Adrenal gland (tissue), 19 donors: ENCODE measurements at places on chromosomes 16 and 17.
A peak's percentile ranks its signal among the peaks of the same experiment; 100 is the strongest.

- H3K27ac ChIP-seq = peak overlapping the region; percentile 65
- no peaks in the 10 kb centered on the region for H3K36me3 ChIP-seq
- H3K4me1 ChIP-seq = peaks cover 41% of the 10 kb centered on the region
- no peaks in the 10 kb centered on the region for H3K27me3 ChIP-seq
- peak; percentile 94 for DNase-seq
Measured at GRCh38 chr16:71927383-71927782, 32.1 kb downstream of the IST1 start.

GRCh38 chr16:54462151-54462651 lies 175.6 kb upstream of the IRX3 start:
- H3K36me3 ChIP-seq = no peaks in the 10 kb centered on the region
- no peaks in the 10 kb centered on the region for H3K4me1 ChIP-seq
- no peak overlapping the region for H3K4me3 ChIP-seq
- no peaks in the 10 kb centered on the region for H3K27me3 ChIP-seq

DNA sequence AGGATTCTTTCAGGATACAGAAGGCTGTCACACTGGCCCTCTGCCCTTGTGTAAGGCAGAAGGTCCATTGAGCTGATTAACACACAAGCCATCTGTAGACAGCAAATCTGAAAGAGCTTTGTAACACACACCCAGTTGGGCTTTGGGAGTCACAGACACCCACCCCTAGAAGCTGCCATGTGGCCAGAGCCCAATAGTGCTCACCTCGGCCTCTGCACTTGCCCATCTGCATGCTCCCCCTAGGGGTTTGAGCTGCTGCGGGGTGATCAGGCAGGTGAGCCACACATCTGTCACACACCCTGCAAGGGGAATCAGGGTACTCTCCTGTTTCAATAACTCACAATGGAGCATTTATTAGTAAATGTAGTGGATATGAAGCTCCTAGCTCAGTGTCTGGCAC lies 138.3 kb downstream of the CHD9NB start:
- H3K27ac ChIP-seq = no peak overlapping the region
- no peak for DNase-seq
- H3K36me3 ChIP-seq = no peaks in the 10 kb centered on the region
- no peaks in the 10 kb centered on the region for H3K27me3 ChIP-seq

DNA sequence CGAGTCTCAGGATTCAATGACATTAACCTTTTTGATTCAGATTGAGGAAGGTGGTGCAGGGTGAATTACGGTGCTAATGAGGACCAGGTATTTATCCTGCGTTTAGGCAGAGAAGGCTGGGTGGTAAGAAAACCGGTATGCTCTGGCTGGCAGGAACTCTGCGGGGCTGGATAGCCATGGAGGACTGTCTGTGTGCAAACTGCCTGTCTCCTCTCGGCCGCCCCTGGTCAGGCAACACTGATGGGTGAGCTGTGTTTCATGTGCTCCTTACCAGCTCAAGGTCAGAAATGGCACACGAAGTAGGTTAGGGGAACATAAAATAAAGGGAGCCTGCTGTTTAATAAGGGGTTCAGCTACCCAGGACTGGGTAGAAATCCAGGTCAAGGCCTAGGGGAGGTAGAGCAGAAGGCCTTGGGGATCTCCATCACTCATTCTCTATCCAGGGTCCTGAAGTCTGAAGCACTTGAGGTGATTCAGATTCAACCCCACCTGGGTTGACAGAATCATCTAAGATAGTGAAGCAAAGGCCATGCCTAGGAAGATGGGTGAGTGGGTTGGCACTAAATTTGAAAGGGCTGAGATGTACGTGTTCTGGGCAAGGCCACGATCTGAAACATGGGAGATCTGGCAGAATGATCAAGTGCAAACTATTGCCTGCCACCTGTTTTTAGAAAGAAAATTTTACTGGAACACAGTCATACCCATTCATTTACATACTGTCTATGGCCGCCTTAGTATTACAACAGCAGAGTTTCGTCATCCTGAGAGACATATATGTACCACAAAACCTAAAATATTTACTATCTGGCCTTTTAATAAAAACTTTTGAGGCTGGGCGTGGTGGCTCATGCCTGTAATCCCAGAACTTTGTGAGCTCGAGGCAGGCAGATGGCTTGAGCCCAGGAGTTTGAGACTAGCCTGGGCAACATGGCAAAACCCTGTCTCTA lies 292.5 kb downstream of the XYLT1 start:
- H3K27me3 ChIP-seq = no peaks in the 10 kb centered on the region
- no peaks in the 10 kb centered on the region for H3K36me3 ChIP-seq
- no peak overlapping the region for H3K27ac ChIP-seq
- H3K4me1 ChIP-seq = no peaks in the 10 kb centered on the region

- H3K27ac ChIP-seq = no peak overlapping the region
- no peak for DNase-seq
- H3K4me3 ChIP-seq = no peak overlapping the region
- no peaks in the 10 kb centered on the region for H3K36me3 ChIP-seq
- peaks cover 38% of the 10 kb centered on the region for H3K4me1 ChIP-seq
Measured at GRCh38 chr16:530111-530817, 2.8 kb downstream of the CAPN15 start.

- no peaks in the 10 kb centered on the region for H3K27me3 ChIP-seq
- no peak overlapping the region for H3K4me3 ChIP-seq
- no peaks in the 10 kb centered on the region for H3K4me1 ChIP-seq
- H3K36me3 ChIP-seq = no peaks in the 10 kb centered on the region
- H3K27ac ChIP-seq = no peak overlapping the region
- no peak for DNase-seq
Measured at GRCh38 chr16:11631214-11631613, 37.0 kb upstream of the SNN start.

DNA sequence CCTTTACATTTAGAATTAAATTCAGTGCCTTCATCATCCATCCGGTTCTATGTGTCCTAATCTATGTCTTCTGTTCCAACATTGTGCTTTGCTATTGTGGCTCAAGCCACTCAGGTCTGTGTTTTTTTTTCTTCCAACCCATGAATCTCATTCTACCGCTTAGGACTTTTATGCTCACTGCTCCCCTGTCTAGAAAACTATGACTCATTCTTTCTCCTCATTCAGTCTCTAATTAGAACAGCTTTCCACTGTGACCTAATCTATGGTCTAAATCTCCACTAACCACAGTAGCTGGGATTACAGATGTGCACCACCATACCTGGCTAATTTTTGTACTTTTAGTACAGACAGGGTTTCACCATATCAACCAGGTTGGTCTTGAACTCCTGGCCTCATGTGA lies 418.7 kb downstream of the KCNJ2 start:
- H3K4me1 ChIP-seq = no peaks in the 10 kb centered on the region
- no peak for DNase-seq
- H3K4me3 ChIP-seq = no peak overlapping the region
- H3K36me3 ChIP-seq = no peaks in the 10 kb centered on the region

- peaks cover 13% of the 10 kb centered on the region for H3K4me1 ChIP-seq
- no peak for DNase-seq
- H3K4me3 ChIP-seq = no peak overlapping the region
- H3K36me3 ChIP-seq = no peaks in the 10 kb centered on the region
- H3K27ac ChIP-seq = no peak overlapping the region
Measured at GRCh38 chr17:29112771-29113295, 67.4 kb downstream of the MYO18A start.

- no peak overlapping the region for H3K27ac ChIP-seq
- no peaks in the 10 kb centered on the region for H3K4me1 ChIP-seq
- H3K36me3 ChIP-seq = no peaks in the 10 kb centered on the region
- no peak for DNase-seq
Measured at GRCh38 chr17:79614248-79614647, 3.4 kb upstream of the RBFOX3 start.

DNA sequence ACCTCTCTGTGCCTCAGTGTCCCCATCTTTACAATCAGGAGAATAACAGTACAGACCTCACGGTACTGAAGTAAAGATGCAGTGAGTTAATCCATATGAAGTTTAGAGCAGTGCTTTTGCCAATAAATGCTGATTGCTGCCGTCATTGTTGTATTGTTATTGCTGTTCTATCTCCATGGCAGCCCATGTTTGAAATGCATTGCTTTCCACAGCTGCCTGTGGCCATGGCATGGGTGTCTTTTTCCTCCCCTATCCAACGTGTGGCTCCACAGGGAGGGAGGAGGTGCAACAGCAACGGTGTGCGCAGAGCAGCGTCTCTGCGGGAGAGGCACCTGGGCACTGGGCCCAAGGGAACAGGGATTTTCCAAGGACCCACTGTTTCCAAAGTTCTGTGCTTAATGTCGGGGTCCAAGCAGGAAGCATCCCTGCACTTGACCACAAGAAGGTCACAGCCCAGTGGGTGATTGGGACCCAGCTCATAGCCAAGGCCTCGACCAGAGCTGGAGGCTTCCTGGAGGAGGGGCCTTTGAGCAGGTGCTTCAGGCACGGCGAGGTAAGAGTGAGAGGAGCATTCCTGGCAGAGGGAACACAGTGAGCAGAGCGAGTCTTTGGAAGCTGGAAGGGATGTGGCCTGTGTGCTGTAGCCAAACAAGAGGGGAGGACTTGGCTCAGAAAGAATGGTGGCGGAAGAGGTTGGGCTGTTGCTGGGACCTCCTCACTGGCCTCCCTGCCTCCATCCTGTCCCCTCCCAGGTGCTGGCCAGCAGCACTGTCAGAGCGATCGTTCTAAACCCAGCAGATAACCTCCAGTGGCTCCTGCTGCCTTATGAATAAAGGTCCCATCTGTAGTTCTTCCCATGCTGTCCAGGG lies 3.9 kb downstream of the RAI1 start:
- no peak overlapping the region for H3K4me3 ChIP-seq
- H3K4me1 ChIP-seq = peaks cover 21% of the 10 kb centered on the region
- H3K36me3 ChIP-seq = no peaks in the 10 kb centered on the region
- no peak for DNase-seq
- H3K27me3 ChIP-seq = no peaks in the 10 kb centered on the region

GRCh38 chr16:27498916-27499658 lies 50.6 kb downstream of the GTF3C1 start:
- H3K27ac ChIP-seq = no peak overlapping the region
- no peaks in the 10 kb centered on the region for H3K27me3 ChIP-seq
- no peaks in the 10 kb centered on the region for H3K4me1 ChIP-seq
- DNase-seq = no peak
- H3K4me3 ChIP-seq = no peak overlapping the region
